Neural crest cell (in vitro differentiated cells): ENCODE measurements at places on chromosomes 1 and 21. TPM values are rescaled to one million over a fixed set of nuclear protein-coding genes. Genes with fewer than 3 reads are reported as not detected.
A peak's percentile ranks its signal among the peaks of the same experiment; 100 is the strongest.

- H3K36me3 ChIP-seq: peaks cover 2% of the 10 kb centered on the region
- no peak overlapping the region for H3K27ac ChIP-seq
- no peak for DNase-seq
- no peaks in the 10 kb centered on the region for H3K4me1 ChIP-seq
- H3K27me3 ChIP-seq: no peaks in the 10 kb centered on the region
Observed at GRCh38 chr1:85320371-85321131, 44.1 kb upstream of the BCL10 start.

DNA sequence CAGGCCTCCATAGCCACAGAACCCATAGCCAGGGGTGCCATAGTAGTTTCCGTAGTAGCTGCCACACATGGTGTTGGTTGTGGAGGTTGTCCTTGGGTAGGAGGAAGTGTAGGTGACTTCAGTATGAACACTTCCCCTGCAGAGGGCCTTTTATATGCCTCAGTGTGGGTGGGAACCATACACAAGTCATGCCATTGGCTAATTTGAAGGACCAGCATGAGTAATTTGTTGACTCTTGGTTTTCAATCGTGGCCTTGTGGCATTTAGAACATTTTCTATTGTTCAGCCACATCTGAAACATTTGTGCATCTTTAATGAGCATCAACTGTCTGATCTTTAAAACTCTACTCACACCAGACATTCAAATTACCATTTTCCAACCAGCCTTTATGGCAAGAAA lies at the start of gene KRTAP6-1:
KRTAP6-1 (minus strand) TSS at position 95 of the 400 bp plus-strand sequence; CDS start at position 69, 26 bp downstream.
- no peak within 1 kb of the TSS for H3K4me3 ChIP-seq
- no peaks in the 10 kb centered on the region for H3K27me3 ChIP-seq
- no peak for DNase-seq

Gene S100A12
- not detected in 2 replicates for total RNA-seq

DNA sequence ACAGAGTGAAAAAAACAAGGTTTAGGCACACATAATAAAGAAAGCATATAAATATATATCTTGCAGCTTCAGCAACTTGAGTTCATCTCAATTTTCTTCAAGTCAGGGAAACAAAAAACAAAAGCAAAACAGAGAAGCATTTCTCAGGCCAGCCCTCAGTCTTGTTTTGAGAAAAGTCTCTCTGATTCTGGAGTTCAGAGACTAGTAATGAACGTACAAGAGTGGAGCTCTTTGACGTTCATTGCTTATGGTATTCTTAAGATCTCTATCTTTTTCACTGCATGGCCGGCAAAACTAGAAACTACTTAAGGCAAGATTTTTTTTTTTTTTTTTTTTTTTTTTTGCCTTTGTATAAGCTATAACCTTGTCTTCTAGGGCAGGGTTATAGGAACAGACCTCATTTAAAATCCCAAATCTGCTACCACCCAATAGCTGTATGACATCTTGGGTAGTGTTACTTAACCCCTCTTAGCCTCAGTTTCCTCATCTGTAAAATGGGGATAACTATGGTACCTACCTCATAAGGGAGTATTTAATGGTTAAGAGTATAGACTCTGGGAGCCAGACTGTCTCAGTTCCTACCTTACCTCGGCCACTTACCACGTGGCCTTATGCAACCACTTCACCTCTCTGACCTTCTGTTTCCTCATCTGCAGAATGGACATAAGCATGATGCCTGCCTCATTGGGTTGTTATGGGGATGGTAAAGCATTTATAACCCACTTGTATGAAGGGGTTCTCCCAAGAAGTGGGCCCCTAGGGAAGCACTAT lies 33.6 kb downstream of the LMO4 start:
- H3K36me3 ChIP-seq: peaks cover 16% of the 10 kb centered on the region
- no peaks in the 10 kb centered on the region for H3K27me3 ChIP-seq
- H3K4me1 ChIP-seq: peaks cover 18% of the 10 kb centered on the region
- DNase-seq: no peak
- H3K4me3 ChIP-seq: no peak overlapping the region
- no peak overlapping the region for H3K27ac ChIP-seq

Gene RAB3B
- total RNA-seq: 2.4 TPM in 2 replicates

GRCh38 chr21:38424305-38425019 lies 73.8 kb downstream of the ERG start:
- H3K4me1 ChIP-seq: peaks cover 7% of the 10 kb centered on the region
- no peaks in the 10 kb centered on the region for H3K36me3 ChIP-seq
- peak overlapping the region; percentile 55 for H3K27ac ChIP-seq
- no peaks in the 10 kb centered on the region for H3K27me3 ChIP-seq
- no peak for DNase-seq
- no peak overlapping the region for H3K4me3 ChIP-seq

DNA sequence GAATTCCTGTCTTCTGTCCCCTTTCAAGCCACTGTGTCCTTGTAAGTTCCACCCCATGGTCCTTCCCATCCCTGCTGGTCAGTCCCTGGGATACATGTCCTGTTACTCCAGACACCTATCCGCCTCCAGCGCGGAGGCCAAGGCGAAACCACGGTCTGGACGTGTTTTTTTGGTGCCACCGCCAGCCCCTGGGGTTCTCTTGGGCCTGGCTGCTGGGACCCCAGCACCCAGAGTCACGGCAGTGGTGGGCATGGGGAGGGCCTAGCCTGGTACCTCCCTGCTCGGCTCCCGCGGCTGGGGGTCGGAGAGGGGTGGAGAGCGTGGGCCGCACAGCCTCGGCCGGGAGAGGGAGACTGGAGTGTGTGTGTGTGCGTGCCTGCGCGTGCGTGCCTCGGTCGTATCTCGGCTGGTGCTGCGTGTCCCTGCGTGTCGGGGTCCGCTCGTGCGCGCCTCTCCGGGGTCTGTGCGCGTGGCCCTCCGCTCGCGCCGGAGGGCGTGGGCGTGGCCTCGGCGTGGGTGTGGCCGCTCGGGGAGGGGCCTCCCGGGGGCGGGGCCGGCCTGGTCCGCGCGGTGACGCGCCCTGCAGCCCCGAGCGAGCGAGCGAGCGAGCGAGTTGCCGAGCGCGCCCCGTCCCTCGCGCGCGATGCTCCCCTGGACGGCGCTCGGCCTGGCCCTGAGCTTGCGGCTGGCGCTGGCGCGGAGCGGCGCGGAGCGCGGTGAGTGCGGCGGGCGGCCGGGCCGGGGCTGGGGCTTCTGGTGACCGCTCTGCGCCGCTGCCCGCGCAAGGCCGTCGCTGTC lies at the start of gene VWA1:
VWA1 (plus strand) TSS at position 585 of the 798 bp plus-strand sequence; CDS start at position 644, 59 bp downstream.
- peak within 1 kb of the TSS; percentile 76 for H3K4me3 ChIP-seq
- H3K36me3 ChIP-seq: no peaks in the 10 kb centered on the region
- H3K4me1 ChIP-seq: peaks cover 21% of the 10 kb centered on the region
- H3K27ac ChIP-seq: no peak within 1 kb of the TSS
- H3K27me3 ChIP-seq: peaks cover 16% of the 10 kb centered on the region
